ENCODE measurements at places on chromosomes 2 and 18.

DNA sequence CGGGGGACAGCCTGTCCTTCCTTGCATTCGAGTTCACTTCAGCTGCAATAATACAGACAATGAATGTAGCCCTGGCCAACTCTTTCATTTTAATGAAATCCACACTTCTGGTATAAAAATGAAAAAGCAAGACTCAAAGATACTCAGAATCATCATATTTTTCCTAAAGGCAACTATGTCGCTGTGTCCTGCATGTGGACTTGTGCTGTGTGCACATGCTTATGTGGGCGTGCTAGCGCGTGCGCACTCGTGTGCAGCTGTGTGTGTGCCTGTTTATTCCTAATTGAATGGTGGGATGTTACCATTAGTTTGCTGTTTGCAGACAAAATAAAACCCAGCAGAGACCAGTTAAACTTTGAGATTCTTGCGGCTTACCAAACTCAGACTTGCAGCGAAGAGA, 49.6 kb downstream of the SMIM21 start:
- no peak for DNase-seq

DNA sequence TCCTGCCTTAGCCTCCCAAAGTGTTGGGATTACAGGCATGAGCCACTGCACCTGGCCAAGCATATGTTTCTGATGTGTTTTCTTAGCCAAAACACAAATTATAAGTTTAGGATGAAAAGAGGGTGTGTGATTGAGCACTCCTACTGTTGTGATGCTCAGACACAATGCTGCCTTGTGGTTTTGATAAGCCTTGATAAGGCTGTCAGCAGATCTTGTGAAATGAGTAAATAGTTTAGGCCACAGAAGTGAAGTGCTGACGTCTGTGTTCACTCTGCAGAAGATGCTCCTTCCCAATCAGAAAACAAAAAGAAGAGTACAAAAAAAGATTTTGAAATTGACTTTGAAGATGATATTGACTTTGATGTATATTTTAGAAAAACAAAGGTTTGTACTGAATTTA, 24.3 kb downstream of the NCAPH start:
- no peak for DNase-seq

- no peak for DNase-seq
These were observed 1108.1 kb upstream of the LRRTM1 start for GRCh38 chr2:81412681-81413080.

DNA sequence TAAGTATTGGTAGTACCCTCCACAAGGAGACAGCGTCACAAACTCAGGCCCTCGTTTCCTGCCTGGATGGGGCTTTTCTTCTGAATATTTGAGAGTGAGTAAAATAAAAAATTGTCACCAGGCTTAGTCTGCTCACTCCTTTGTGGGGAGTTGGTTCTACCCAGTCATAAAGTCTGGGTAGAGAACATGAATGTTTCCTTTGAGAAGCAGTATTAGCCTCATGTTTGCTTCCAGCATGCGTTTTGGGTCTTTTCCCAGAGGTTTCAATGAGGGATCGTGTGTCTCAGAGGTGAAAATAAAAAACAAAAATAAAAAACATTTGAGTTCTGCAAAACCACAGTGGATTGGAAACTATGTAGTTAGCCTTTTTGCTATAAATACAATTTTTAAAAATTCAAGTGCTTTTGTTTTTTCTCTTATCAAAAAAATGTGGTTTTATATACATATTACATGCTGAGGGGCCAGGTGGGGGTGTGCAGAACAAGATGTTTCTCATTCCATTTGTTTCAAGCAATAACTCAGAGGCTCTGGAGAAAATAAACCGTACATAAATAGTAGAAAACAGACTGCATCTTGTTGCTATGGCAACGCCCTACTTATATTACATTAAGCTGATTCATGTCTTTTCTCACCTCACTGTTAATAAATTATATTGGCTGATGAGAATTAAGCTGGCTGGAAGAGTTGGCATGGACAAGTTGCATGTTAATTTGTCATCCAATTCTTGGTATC, 225.4 kb upstream of the FBXO11 start:
- DNase-seq, result no peak

DNA sequence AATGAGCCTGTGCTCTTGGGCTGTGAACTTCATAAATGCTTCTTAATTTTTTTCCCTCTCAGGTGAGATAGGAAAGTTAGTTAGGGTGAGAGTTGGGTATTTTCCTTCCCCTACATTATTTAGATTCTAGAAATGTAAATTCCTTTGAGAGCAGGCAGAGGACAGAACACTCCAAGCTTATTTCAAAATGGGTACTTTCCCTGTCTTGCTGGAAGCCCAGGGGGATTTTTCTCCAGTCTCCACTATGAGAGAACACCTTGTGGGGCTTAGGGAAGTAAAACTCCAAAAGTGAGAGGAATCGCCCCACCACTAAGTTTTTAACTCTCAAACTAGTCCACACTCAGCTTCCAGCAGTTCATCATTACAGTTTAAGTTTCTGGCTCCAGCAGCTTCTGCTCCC, 253.2 kb upstream of the CTAGE1 start:
- DNase-seq, result no peak

GRCh38 chr2:96254571-96254970, 11.2 kb downstream of the TMEM127 start:
- DNase-seq, result no peak

DNA sequence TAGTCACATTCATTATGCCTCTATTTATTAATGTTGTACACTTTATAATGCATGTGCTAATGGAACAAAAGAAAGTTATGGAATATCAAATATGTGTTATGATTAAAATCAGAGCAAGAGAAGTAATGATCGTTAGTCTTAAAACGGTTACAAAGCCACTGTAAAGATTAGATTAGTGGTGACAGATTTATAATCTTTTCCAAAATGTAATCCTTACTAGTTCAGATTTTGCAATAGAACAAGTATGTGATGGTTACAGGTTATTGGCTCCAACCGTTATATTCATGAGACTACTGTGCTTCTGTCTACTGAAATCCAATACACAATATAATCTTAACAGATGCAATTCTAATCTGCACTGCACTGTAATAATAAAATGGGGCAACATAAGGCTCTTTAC, 180.6 kb downstream of the ZNF521 start:
- no peak for DNase-seq

DNA sequence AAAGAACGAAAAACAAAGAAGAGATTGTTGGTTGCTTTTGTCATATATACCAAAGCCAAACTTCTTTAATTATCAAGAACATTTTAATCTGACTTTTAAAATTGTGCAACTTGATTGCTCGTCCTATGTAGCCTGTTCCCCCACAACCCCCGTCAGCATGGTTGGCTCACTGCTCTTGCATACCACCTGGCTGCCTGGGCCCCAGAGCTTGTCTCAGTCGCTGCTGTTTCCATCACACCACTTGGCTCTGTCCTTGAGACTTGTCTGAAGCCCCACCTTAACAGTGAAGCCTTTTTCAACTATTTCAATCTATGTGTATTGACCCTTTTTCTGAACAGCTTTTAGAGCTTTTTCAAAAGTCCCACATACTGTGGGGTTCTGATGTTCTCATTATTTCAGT, 270.8 kb downstream of the ZNF407 start:
- DNase-seq, result no peak

GRCh38 chr2:240928476-240929363, 22.6 kb downstream of the CROCC2 start:
- DNase-seq, result no peak

DNA sequence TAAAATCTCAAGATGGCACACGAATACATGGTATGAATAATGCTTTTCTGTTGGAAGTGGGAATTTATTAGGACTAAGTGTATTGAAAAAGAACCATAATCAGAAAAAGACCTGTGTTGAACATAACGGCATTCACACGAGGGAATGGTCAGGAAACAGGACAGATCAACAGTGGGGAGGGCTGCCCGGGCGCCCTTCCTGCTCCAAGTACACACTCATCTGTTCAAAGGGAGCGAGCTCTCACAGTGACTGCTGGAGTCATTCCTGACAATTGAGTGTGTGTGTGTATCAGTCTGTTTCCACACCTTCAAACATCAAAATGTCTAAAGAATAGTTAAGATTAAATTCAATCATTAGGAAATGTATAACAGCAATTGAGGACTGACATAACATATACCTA, 167.2 kb downstream of the HDAC4 start:
- DNase-seq, result no peak

- no peak for DNase-seq
These were observed 286.0 kb downstream of the TRIB2 start for GRCh38 chr2:13002536-13003331.

DNA sequence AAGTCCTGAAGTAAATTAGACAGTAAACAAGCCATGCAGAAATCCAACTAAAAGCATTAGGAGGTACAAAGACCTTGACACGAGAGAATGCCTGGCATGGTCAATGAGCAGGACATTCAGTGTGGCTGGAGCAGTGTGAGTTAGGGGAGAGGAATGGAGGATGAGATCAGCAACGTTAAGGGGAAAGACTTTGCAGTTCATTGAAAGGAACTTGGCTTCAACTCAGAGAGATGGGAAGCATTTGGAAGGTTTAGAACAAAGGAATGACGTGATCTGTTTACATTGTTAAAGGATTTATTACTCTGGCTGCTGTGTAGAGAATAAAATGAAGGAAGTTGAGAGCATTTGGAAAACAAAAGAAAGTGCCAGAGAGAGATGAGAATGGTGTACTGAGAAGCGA, 621.3 kb downstream of the XIRP2 start:
- DNase-seq, result no peak

- no peak for DNase-seq
These were observed 81.2 kb upstream of the LTBP1 start for GRCh38 chr2:32865399-32866068.

GRCh38 chr18:7492385-7492784, 74.7 kb upstream of the PTPRM start:
- DNase-seq, result no peak

- DNase-seq, result no peak
These were observed 41.5 kb downstream of the LMAN2L start for GRCh38 chr2:96698221-96698861.

DNA sequence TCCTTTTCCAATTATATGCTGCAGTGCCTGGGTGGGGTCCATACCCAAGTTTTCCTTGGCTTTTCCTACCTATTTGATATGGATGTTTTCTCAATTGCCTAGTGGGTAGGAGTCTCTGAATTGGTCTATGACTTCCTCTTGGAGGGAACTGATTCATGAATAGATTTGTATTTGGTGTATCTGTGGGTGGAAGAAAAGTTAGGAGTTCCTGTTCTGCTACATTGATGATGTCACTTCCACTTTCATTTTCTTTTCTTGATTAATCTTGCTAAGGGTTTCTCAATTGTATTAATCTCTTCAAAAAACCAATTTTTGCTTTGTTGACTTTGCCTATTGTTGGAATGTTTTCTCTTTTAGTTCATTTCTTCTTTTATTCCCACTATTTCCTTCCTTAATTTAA, 37.4 kb upstream of the SLC9A2 start:
- DNase-seq, result no peak

GRCh38 chr2:111196435-111196834, 75.7 kb downstream of the BCL2L11 start:
- no peak for DNase-seq

DNA sequence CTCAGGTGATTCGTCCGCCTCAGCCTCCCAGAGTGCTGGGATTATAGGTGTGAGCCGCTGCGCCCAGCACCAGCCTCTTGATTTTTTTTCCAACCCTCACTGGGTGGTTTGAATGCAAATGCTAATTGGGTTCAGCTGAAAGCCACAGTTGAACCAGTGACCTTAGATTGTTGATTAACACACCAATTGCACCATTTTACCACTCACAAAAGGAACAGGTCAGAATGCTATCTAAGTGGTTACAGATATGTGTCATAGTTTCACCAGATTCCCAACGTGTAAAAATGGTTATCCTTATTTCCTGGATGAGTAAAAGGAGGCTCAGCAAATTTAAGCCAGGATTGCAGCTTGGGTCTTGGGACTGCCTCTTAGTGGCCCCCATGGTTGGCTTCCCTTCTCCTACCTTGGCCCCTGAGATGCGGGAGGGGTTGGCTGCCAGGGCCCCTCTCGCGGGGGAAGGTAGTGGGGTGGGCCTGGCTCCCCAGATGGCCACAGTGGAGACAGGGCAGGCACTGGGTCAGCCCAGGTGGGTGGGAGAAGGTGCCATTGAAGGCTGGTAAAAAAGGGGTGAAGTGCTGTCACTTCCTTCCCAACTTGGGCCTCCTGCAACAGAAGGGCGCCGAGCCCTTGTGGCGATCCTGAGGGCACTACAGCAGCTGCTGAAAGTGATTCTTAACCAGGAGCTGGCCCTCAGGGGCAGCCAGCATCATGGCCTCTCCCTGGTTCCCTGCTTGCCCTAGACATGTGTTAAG, 164.9 kb upstream of the HAAO start:
- no peak for DNase-seq

DNA sequence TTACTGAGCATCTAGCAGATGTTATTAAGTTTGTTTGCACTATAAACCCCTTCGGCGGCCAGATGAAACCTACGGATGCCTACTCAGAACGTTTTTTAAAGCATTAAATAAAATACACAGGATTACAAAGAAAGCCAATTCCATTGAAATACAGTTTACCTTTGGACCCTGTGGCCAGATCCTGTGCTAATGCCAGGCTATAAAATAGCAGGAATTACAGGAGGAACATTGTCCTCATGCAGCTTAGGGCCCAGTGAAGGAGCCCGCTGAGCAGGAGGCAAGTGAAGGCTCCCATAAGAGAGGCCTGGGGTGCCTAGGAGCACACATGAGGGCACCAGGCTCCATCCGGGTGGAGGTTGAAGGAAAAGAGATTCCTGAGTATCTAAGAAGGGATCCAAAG, 310.4 kb downstream of the MTX2 start:
- DNase-seq, result no peak

DNA sequence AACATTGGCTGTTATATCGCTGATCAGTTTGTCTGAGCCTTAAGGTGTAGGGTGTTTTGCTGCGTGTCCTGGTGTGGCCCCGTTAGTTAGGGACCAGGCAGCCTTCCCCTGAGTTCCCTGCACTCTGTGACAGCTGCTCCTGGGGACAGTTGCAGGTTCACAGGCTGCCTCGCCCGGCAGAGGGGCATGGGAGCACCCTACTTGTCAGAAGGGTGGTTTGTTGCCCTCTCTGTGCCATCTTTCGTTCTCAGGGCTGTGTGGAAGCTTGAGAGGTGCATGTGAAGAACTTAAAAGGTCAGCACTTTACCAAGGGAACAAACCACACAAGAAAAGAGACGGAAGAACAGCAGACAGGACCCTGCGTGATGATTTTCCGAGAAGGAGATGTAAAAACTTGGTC, 159.6 kb downstream of the LDLRAD4 start:
- no peak for DNase-seq

DNA sequence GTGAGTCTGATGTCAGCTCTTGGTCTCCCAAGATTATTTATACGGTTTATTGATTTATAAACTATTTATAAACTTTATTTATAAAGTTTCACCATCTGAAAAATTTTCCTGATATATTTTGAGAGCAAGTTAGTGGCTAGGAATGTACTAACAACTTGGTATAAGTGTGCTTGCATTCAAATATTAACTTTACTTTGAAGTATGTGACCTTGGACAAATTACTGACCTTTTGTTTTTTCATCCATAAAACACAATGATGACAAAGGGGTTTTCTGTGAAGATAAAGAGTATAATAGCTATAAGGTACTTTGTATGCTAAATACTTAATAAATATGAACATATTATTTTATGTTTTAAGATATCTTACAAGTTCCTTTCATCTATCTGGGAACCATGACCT, 221.7 kb downstream of the GCA start:
- DNase-seq, result no peak

All from activated naive CD4-positive, alpha-beta T cell treated with anti-CD3 and anti-CD28 coated beads, Interleukin-2, amount 50 U/mL, for 16 hours (primary cell).